EL (cell line): ENCODE measurements at places on chromosomes 5 and 9.

DNA sequence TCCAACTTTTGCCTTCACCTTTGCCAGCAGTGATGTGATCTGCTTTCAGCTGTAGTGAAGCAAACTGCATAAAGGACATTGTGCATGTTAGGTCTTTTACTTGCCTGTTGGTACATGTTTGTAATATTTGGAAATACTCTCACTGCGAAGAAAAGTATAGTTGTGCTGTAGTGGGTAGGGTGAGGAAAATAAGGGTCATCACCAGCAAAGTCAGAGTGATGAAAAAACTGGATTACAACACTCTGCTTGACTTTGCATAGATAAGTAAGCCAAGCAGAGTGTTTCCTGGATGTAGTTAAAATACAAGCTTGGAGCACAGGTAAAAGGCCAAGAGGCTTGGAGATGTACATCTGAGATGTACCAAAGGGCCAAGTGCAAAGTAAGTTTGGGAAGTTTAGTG is 16.7 kb downstream of the TGFBR1 start:
- no peak for DNase-seq

DNA sequence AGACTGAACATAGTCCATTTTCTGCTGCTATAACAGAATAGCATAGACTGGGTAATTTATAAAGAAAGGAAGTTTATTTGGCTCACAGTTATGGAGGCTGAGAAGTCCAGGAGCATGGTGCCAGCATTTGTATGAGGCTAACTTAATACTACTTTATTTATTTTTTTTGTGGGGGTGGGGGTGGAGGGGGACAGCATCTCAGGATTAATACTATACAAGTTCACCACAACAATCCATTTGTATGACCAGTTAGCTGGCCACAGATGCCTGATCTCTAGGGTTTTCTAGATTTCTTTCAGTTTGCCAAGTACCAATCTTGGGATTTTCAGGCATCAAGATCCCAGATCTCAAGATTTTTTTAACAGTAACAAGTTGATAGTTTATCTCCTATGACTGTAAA is 20.3 kb downstream of the ANGPTL2 start:
- DNase-seq: no peak

DNA sequence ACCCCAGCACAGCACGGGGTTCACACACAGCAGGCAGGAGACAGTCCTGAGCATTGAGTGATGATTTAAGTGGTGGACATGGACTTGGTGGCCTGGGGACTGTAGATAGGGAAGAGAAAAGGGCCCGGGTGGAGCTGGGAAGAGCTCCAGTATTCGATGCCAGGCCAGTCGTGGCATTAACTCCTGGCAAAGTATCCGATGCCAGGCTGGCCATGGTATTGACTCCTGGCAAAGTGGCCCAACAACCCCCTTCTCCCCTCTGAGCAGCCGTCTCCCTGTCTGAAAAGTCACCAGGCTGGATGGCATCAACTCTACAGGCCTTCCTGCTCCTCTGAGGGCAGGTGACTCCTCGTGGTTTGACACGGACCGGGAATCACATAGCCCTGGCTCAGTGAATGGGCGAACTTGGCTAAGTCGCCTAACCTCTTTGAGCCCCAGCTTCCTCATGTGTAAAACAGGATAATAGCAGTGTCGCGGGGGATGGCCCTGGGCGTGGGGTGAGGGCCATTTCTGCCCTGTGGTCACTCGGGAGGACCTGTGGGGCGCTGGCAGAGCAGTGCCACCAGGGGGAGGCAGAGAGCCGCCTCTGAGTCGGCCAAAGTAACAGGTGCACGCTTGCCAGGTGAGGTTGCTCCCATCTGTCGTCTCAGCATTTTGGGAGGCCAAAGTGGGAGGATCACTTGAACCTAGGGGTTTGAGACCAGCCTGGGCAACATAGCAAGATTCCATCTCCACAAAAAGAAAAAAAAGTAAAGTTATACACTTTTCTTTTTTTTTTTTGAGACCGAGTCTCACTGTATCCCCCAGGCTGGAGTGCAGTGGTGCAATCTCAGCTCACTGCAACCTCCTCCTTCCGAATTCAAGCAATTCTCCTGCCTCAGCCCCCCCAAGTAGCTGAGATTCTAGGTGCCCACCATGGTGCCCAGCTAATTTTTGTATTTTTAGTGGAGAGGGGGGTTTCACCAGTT is 5.7 kb upstream of the SEC16A start:
- DNase-seq: peak; percentile 34

GRCh38 chr9:106619211-106619610 is 243.8 kb upstream of the ZNF462 start:
- DNase-seq: peak; percentile 89

- DNase-seq: peak; percentile 44
These were observed 267.5 kb downstream of the ZSWIM6 start for GRCh38 chr5:61599370-61600122.

DNA sequence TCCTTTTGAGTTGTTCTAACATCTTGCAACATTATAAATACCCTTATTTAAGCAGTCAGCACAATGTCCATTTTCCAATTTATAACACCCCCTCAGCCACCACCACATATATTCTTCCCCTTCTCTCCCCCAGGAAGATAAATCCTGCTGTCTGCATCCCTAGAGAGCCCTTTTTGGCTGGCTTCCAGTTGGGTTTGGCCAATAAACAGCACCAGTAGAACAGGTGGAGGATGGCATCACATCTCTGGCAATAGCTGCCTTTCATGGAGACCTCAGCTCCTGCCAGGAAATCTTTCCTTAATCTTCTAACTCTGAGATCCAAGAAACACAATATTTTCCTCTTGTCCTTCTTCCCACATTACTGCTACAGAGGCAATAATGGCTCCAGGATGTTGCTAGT is 53.7 kb downstream of the TRIM36 start:
- DNase-seq: no peak

GRCh38 chr9:34334337-34334824 is 5.0 kb downstream of the NUDT2 start:
- DNase-seq: no peak

GRCh38 chr9:87725356-87725899 is 491 bp upstream of the CTSL start:
- no peak for DNase-seq
